Stimulated activated CD4-positive, alpha-beta T cell treated with anti-CD3 and anti-CD28 coated beads, Interleukin-15, amount 100 ng/mL, for 1 hour (primary cell): ENCODE measurements at places on chromosomes 6 and 20.

GRCh38 chr20:3804254-3804751, 8.2 kb downstream of the CDC25B start:
- DNase-seq = no peak

GRCh38 chr6:96992343-96992730, 67.8 kb downstream of the KLHL32 start:
- DNase-seq = no peak

DNA sequence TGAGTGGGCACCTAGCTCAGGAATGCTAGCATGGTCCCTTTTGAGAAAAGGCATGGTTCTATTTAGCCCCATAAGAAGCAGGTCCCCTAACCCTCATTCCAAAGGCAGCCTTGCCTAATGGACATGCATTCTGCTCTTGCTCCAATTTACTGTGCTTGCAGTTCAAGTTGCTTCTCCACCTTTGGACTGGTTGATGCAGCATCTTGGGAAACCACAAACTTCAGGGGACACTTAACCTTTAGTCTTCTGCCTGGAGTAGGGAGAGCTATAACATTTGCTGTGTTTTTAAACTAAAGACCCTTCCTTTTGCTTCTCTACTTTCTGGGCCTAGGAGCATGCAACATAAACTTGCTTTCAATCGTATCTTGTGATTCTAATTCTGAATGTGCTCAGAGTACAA, 5.1 kb upstream of the PHF3 start:
- DNase-seq = no peak

GRCh38 chr6:32679492-32679891, 13.0 kb upstream of the HLA-DQB1 start:
- DNase-seq = no peak

- no peak for DNase-seq
Measured at GRCh38 chr6:131685266-131685780, 15.9 kb downstream of the OR2A4 start.

- DNase-seq = no peak
Measured at GRCh38 chr6:163738304-163738703, 323.8 kb downstream of the QKI start.

- DNase-seq = no peak
Measured at GRCh38 chr6:107444277-107444676, 15.1 kb downstream of the PDSS2 start.

- DNase-seq = no peak
Measured at GRCh38 chr6:109513571-109514071, 30.6 kb upstream of the ZBTB24 start.

- DNase-seq = no peak
Measured at GRCh38 chr6:89023591-89024441, 56.7 kb upstream of the PNRC1 start.

DNA sequence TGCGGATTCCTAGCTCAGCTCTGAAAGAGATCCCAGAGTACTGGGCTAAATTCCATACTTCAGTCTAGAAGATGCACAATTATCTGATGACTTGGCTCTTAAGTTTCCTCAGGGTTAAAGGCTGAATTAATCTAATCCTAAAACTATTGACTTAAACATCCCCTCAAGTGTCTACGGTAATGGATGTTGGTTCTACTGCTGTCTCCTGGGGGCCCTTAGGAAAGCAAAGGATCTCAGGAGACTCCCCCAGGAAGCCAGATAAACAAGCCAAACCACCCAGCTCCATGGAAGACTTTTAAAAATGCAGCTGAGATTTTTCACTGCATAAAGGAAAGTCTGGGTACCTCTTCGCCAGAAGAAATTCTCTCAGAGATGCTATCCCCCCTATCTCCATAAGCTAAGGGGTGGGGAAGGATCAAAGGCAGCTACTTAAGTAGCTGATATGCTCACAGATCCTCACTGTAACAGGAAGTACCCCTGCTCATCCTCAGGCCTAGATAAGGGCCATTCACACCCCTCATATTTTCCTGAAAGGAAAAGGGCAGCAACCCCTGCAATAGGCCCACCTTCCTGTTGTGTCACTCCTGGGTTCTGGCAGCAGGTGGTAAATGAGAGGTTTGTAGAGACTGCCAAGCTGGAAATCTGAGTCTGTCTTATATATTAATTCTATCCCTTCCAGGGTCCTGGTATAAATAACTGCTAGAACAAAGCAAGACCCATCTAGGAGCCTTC, 9.3 kb downstream of the NDRG3 start:
- no peak for DNase-seq

GRCh38 chr6:10837622-10837994, 731 bp downstream of the MAK start:
- DNase-seq = no peak

- DNase-seq = no peak
Measured at GRCh38 chr6:127539272-127539671, 20.1 kb upstream of the MTCL3 start.

DNA sequence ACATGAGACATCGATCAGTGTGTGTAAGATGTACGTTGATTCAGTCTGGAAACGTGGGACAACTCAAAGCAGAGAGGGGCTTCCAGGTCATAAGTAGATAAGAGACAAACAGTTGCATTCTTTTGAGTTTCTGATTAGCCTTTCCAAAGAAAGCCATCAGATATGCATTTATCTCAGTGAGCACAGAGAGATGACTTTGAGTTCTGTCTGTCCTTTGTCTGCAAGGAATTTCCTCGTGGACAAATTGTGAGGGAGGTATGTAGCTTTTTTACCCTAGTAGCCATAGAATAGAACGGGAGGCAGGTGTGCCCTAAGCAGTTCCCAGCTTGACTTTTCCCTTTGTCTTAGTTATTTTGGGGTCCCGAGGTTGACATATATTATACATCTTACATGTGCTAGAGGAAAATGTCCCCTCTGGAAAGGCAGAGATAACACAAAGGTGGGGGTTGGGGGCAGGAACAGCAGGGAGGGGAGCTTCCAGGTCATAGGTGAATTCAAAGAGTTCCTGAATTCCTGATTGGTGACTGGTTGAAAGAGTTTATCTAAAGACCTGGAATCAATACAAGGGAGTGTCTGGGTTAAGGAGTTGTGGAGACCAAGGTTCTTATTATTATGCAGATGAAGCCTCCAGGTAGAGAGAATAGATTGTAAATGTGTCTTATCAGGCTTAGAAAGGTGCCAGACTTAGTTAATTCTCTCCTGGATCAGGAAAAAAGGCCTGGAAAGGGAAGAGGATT, 237.0 kb downstream of the NFATC2 start:
- DNase-seq = no peak
